ENCODE measurements at places on chromosomes 7 and 10. TPM values are rescaled to one million over a fixed set of nuclear protein-coding genes. Genes with fewer than 3 reads are reported as not detected.

DNA sequence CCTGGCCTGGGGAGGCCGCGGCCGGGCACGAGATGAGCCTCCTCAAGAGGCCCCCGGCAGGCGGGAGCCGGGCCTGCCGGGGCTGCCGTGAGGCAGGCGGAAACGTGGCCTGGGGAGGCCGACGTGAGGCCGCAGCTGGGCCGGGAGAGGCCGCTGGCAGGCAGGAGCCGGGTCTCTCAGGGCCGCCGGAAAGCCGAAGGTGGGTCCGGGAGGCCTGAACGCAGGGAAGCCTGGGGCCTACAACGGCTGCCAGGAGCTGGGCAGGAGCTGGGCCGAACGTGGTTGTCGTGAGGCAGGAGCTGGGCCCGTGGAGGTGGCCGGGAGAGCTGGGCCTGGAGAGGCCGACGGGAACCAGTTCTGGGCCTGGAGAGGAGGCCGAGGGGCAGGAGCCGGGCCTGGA lies 171.9 kb downstream of the TPST1 start:
- no peaks in the 10 kb centered on the region for H3K27me3 ChIP-seq
- no peak for DNase-seq
- no peaks in the 10 kb centered on the region for H3K4me1 ChIP-seq

GRCh38 chr7:128042012-128042411 lies 10.8 kb upstream of the LRRC4 start:
- no peak overlapping the region for H3K27ac ChIP-seq
- no peak overlapping the region for H3K4me3 ChIP-seq
- H3K4me1 ChIP-seq = no peaks in the 10 kb centered on the region
- no peaks in the 10 kb centered on the region for H3K36me3 ChIP-seq
- H3K27me3 ChIP-seq = no peaks in the 10 kb centered on the region

DNA sequence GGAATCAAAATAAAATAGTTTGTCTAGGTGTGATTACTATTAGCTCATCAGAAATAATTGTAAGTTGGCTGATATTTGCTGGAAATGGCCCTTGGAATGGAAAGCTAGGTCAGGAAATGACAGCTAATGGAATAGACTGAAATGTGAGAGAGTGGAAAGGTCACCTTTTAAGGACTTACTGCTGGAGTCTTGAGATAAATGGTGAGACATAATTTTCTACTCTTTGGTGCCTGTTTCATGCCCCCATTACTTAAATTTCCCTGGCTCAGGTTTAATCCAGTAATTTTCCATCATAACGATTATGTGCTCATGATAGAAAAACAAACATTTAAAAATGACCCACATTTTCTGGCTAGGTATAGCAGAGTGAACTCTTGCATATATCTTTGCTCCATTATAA lies 123.6 kb downstream of the ADAM22 start:
- no peaks in the 10 kb centered on the region for H3K4me1 ChIP-seq
- H3K27ac ChIP-seq = no peak overlapping the region
- no peak overlapping the region for H3K4me3 ChIP-seq
- H3K36me3 ChIP-seq = no peaks in the 10 kb centered on the region
- no peak for DNase-seq

- H3K36me3 ChIP-seq = no peaks in the 10 kb centered on the region
- H3K27ac ChIP-seq = no peak overlapping the region
- DNase-seq = no peak
- H3K27me3 ChIP-seq = no peaks in the 10 kb centered on the region
Observed at GRCh38 chr7:82548141-82548688, 104.6 kb upstream of the CACNA2D1 start.

DNA sequence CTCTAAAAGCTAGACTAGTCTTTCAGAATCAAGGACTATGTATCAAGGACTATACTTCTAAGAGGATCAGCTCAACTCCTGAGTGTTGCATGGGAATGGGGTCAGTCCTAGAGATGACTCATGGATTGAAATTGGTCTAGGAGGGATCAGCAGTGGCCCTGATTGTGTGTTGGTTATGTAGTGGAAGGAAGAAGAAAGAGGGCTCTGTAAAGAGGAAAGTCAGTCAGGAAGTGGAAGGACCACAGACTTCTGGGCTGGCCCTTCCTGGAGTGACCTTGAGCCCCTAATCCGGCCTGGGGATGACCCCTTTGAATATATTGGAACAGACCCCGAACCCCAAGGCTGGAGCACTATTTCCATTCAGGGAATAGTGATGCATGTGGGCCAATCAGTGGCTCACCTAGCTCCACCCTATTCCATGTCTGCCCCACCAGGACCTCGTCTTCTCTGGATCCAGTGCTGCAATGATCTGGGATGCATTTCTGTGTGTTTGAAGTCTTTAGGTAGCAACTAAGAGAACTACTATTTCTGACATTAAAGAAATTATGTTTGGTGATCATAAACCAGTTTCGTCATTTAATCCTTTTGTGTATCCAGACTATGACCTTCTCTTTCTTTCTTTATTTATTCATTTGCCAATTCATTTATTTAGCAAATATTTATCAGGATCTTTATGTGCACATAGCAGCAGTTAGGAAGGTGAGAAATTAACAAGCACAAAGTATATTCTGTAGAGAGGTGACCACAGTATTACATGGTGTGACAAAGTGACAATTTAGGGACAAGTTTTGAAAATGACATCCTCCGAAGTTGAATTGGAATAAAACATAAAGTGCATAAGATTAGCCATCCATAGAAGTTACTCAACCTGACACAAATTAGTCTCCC lies 48.6 kb upstream of the KIF5B start:
- H3K4me1 ChIP-seq = no peaks in the 10 kb centered on the region
- no peak overlapping the region for H3K4me3 ChIP-seq
- no peaks in the 10 kb centered on the region for H3K36me3 ChIP-seq
- DNase-seq = no peak
- no peak overlapping the region for H3K27ac ChIP-seq

GRCh38 chr7:149723795-149724495 lies 49.4 kb downstream of the ZNF467 start:
- H3K27ac ChIP-seq = no peak overlapping the region
- no peak overlapping the region for H3K4me3 ChIP-seq
- no peak for DNase-seq
- no peaks in the 10 kb centered on the region for H3K4me1 ChIP-seq
- no peaks in the 10 kb centered on the region for H3K36me3 ChIP-seq

- H3K27ac ChIP-seq = no peak overlapping the region
- H3K4me1 ChIP-seq = peaks cover 3% of the 10 kb centered on the region
- H3K4me3 ChIP-seq = no peak overlapping the region
- no peaks in the 10 kb centered on the region for H3K36me3 ChIP-seq
- no peak for DNase-seq
Observed at GRCh38 chr10:5691786-5692185, 7.1 kb downstream of the TASOR2 start.

The SPACDR gene
- polyA plus RNA-seq = 4.7 TPM

The ARHGAP22 gene
- polyA plus RNA-seq = 2.4 TPM

The C10orf67 gene
- polyA plus RNA-seq = 0.50 TPM

Data from left lung (tissue), 14 donors.